ENCODE measurements at places on chromosomes 11 and 22.

- no peak for DNase-seq
Measured at GRCh38 chr22:44383064-44383575, 70.4 kb upstream of the SHISAL1 start.

DNA sequence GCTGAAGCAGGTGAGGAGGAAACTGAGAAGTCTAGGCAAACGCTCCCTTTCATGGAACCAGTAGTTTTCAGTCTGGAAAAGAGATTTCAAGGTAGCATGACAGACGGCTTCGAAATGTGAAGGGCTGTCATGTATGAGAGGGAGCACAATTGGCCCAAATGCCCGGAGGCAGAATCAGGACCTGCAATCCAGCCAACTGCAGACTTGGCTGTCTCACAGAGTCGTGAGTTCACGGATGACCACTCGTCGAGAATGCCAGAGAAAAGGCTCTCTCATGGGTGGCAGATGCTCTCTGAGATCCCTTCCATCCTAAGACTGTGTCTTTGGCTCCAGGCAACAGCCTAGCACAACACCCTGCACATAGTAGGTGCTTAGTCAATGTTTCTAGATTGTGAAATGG lies 134.8 kb downstream of the DSCAML1 start:
- no peak for DNase-seq

- DNase-seq = no peak
Measured at GRCh38 chr11:128914216-128915148, 23.3 kb downstream of the KCNJ5 start.

DNA sequence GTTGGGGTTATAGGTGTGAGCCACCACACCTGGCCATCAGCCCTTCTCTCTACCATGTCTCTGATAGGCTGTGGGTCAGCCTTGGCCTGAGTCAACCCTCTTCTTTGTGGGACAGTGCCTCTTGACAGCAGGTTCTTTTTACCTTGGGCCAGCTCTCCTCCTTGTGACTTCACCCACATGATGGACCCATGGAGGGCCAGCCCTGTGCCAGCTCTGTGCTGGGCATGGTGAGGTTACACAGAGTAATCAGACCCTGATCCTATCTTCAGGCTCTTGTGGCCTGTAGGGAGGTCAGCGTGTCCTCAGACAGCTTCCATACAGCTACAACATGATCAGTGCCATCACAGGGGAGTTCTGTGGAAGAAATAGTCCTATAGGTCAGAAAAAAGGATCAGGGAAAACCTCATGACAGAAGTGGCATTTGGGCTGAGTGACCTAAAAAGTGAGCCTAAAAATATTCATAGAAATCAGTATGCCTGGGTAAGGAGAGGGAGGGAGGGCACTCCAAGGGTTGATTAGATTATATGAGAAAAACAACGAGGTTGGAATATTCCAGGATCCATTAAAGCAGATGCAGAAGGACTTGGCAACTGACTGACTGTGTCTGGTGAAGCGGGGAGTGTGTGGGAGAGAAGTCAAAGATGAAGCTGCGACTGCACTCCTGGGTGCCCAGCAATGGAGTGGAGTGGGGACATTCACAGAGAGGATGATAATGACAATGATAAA lies 17.1 kb downstream of the OTOG start:
- DNase-seq = no peak

GRCh38 chr11:45678976-45679375 lies 13.6 kb upstream of the CHST1 start:
- no peak for DNase-seq

DNA sequence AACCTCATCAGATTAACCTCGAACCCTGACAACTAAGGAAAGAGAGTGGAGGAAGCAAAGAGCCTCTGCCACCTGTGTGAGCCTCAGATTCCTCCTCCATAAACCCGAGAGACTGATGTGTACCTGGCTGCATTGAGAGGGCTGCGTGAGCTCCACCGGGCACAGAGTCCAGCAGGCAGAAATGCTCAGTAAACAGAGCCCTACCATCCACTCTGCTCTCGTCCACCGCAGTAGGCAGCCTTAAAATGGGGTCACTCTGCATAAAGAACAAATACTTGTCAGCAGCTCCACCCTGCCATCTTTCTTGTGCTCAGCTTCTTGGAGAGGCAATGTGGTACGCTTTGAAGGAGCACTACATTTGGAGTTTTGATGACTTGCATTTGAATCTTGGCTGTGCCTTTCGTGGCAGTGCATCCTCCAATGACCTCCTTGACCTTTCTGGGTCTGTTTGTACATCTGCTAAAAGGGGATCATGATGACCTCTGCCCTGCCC lies 43.0 kb upstream of the CD5 start:
- DNase-seq = no peak

DNA sequence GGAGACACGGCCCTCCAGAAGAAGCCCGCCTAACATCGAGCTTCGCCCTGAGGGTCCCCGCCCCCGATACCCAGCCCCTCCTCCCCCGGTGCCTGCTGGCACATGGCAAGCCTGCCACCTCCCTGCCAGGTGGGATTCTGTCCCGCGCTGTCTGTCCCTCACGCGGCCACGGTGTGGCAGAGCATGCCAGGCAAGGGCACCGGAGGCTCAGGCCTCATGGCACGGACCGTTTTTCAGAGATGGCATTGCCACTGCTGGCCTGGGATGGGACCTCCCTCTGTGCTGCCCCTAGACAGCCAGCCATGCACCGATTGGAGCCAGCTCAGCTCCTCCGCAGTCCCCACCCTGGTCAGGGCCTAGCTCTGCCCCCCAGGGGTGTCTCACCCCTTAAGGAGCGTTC lies 19.4 kb downstream of the MRPL23 start:
- DNase-seq = no peak

GRCh38 chr22:49481659-49482399 lies 345.8 kb downstream of the BRD1 start:
- no peak for DNase-seq

DNA sequence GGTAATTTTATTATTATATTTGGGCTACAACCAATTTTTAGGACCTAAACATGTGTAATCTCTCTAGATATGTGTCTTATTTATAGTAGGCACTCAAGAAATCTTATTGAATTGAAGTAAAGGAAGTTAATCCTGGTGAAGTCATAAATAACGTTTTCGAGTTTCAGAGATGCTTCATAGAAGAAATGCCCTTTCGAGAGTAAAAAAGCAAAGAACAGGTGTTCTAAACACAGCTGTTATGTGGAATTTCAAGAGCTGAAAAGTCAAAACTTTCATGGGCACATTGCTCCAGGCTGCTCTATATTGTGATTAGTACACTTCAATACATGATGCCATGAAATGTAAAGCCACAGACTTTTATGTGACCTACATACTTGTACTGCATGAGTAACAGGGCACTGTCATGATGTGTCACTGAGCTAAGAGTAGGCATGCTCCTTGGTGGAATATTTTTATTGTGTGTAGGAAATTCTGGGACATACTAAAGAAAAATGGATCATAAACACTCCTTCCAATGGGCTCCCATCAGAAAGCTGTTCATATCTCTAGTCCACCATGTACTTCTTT lies 7.2 kb upstream of the ELMOD1 start:
- DNase-seq = no peak

DNA sequence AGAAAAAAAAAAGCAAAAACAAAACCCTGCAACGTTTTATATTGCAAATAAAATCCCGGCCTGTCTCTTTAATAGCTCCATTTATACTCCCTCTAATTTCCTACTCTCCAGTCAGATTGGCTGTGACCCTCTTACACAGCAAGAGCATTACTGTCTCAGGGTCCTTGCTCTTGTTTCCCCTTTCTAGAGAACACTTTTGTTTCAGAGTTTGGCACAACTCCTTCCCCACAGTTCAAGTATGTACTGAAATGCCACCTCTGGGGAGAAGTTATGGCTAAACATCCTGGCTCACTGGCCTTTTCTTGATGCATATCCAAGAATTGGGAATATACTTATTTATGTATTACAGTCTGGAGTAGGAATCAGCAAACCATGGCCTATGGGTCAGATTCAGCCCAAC lies 2.6 kb downstream of the CASP12 start:
- no peak for DNase-seq

- DNase-seq = no peak
Measured at GRCh38 chr11:124761301-124762104, 587 bp downstream of the ESAM start.

GRCh38 chr22:47406180-47406834 lies 643.9 kb downstream of the TBC1D22A start:
- no peak for DNase-seq

DNA sequence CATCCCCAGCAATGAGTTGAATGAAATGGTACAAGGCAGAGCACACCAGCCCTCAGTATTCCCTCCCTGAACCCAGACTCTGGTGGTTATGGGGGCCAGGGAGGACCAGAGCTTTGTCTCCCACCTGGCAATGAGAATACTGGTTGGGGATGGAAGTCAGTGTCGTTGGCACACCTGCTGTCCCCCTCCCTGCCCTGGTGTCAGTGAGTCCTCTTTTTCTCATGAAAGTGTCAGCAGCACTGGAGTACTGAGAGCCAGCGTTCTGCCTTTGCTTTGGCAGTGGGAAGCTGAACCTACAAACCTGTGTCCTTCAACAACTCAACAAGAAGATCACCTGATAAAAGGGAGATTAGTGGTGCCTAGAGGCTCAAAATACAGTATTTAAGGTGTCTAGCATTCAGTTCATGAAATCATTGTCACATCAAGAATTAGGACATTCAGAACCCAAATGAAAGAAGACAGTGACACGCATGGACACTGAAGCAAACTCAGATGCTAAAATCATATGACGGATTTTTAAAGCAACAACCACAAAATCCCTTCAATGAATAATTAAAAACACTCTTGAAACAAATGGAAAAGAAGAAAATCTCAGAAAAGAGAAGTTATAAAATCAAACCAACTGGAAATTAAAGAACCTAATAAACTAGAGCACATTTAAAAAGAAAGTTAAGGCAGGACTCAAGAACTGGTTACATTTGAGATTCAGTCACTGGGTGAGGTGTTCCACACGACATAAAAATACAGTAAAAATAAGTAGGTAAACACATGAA lies 77.5 kb upstream of the VPREB1 start:
- no peak for DNase-seq

DNA sequence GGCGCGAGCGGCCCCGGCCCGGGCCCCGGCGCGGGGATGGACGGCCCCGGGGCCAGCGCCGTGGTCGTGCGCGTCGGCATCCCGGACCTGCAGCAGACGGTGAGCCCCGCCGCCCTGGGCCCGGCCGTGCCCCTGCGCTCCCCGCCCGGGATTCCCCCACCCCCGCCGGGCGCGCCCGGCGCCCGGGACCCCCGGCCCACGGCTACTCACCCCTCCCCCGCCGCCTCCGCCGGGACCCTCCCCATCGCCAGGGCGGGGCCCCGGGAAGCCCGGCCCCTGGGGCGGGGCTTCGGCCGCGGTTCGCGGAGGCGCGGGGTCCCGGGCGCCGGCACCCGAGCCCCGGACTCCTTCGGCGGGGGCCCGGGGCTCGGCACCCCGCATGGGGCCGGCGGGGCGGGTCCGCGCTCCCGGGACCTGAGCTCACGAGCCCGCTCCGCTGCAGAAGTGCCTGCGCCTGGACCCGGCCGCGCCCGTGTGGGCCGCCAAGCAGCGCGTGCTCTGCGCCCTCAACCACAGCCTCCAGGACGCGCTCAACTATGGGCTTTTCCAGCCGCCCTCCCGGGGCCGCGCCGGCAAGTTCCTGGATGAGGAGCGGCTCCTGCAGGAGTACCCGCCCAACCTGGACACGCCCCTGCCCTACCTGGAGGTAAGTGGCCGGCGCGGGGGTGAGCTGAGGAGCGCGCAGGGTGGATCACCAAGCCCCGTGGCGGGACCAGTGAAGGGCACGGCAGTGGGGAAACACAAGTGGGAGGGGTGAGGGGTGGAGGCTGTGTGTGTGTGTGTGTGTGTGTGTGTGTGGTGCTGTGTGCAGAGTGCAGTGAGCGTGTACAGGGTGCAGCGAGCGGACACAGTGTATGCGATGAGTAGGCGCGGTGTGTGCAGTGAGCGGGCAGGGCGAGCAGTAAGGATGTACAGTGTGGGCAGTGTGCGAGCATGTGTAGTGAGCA lies 2.3 kb downstream of the SHANK3 start:
- no peak for DNase-seq

- DNase-seq = no peak
Measured at GRCh38 chr11:106384429-106384828, 307.0 kb downstream of the AASDHPPT start.

- no peak for DNase-seq
Measured at GRCh38 chr11:19084661-19085315, 24.3 kb upstream of the MRGPRX2 start.

DNA sequence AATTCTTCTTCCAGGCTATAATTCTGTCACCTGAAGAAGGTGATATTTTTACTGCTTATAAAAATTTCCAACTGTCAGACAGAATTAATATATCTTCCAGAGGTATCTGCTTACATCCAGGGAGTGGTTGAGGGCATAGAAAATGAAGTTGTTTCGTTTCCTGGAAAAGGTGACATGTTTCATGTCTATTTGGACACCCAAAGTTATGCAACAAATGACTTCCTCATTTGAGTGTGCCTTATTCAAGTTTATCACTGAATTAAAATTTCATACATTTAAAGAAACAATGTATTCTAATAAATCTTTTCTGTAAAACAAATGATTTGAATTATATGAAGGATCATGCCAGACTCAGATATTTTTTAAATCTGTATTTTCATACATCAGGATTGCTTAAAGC lies 8.5 kb upstream of the GRAMD1B start:
- no peak for DNase-seq

DNA sequence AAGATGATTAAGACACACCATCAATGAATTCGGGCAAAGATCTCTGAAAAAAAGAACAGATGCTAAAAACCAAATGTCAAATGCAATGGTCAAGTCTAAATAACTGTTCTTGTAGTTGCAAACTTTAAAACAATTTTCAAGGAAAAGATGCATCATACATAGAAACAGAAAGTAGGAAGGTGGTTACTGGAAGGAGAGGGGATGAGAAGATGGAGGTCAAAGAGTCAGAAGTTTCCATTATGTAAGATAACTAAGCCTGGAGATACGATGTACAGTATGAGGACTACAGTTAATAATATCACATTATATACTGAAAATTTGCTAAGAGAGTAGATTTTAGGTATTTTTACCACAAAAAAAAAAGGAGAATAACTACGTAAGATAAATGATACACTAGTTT lies 27.1 kb downstream of the CWF19L2 start:
- DNase-seq = no peak

- DNase-seq = no peak
Measured at GRCh38 chr22:19943082-19944026, 1.7 kb upstream of the TXNRD2 start.

GRCh38 chr11:40306938-40307548 lies 1152.4 kb downstream of the LRRC4C start:
- DNase-seq = no peak

DNA sequence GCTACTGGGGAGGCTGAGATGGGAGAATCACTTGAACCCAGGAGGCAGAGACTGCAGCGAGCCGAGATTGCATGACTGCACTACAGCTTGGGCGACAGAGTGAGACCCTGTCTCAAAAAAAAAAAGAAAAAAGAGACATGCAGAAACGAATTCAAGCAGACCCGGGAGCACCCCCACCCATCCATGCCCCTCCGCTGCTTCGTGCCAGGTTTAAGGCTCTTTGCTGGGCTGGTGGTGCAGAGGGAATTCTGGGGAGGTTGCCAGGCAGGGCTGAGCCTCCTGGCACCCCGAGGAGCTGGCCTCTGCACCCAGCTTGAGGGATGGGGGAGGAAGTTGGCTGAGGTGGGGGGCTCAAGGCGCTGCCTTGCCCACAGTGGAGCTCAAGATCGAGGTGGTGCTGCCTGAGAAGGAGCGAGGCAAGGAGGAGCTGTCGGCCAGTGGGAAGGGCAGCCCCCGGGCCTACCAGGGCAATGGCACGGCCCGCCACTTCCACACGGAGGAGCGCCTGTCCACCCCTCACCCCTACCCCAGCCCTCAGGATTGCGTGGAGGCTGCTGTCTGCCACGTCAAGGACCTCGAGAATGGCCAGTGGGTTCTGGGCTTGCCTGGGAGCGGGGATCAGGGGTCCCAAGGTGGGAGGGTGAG lies 6.0 kb downstream of the AIFM3 start:
- DNase-seq = no peak

- no peak for DNase-seq
Measured at GRCh38 chr11:26987272-26987671, 6.6 kb upstream of the FIBIN start.
